H1 (cell line): ENCODE measurements at places on chromosomes 5 and 9.

DNA sequence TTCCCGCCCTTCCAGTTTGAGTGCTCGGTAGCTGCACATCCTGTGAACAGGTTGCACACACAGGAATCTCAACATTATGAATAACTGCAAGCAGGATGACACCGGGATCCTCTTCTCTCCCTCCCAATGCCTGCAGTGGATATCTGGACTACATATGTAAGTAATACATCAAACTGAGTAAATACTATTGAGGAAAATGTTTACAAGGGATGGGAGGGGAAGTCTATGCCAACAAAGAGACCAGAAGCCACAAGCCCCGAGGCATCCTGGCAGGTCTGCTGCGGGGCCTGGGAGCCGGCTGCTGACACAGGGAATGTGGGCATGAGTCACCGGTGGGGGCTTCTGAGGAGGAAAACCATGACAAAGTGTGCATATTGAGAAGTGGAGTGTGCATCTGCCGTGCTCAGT lies 8.6 kb upstream of the ANKRD33B start:
- DNase-seq: no peak

DNA sequence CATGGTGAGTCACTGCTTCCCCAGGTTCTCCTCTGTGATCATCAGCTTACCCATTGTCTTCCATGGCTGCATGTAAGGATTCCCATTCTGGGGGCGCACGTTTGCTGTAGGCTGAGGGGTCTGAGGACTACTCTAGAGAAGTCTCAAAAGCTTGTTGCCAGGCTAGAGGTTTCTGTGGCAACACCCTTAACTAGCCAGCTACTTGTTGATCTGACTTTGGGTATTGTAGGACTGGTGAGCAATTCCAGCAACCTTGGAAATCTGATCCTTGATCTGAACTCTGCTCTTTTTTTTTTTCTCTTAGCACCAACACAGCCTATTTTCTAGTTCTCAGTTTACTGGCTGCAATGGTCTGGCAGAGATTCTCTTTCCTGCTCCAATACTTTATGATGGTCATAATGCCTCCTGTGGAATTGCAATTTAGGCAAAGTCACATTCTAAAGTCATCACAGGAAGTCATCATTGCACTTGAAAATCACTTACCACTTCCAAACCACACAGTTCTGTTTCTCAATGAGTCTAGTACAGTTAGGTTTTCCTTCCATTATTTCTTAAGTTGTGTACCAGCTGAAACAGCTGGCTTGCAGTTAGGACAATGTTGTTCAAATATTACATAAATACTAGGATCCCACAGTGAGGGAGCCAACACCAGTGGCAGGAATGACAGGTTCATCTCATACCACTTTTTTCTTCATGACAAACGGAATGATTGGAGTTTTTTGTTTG lies 110.3 kb downstream of the SLC12A2 start:
- no peak for DNase-seq

- DNase-seq: no peak
Observed at GRCh38 chr9:89634995-89635742, 30.4 kb downstream of the GADD45G start.

GRCh38 chr5:96584712-96585111 lies 77.5 kb upstream of the CAST start:
- DNase-seq: no peak

DNA sequence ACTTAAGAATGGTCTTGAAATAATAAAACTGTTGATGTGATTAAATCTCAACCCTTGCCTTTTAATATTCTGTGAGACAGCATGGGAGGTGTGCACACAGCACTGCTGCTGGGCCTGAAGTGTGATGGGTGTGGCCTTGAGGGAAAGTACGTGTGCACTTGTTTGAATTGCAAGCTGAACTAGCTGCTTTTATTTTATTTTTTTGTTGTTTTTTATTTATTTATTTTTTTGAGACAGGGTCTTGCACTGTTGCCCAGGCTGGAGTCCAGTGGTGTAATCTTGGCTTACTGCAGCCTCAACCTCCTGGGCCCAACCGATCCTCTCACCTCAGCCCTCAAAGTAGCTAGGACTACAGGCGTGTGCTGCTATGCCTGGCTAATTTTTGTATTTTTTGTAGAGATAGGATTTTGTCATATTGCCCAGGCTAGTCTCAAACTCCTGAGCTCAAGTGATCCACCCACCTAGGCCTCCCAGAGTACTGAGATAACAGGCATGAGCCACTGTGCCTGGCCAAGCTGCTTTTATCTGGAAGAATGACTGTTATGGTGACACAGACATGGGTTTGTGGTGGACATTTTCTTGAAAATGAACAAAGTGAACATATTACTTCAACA lies 58.9 kb downstream of the GPR107 start:
- no peak for DNase-seq
